ENCODE measurements at places on chromosomes 4 and X.

DNA sequence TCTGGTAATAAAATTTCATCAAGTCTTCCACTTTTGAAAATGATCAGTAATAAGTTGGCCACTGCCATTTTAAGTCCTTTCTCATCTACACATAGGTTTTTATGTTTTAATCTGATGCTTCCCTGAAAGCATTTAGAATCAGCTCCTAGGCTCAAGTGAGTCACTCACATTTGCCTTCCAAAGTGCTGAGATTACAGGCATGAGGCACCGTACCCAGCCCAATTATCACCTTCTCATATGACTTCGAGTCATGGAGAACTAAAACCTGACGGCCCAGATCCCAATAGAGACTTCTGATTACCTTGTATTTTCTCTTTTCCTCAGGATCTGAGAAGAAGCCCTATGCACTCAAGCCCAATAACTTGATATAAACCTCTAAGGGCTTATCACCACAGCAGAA lies 140.8 kb downstream of the OPHN1 start:
- DNase-seq, result no peak

- no peak for DNase-seq
Measured at GRCh38 chr4:173524218-173525117, 5.6 kb downstream of the HAND2 start.

DNA sequence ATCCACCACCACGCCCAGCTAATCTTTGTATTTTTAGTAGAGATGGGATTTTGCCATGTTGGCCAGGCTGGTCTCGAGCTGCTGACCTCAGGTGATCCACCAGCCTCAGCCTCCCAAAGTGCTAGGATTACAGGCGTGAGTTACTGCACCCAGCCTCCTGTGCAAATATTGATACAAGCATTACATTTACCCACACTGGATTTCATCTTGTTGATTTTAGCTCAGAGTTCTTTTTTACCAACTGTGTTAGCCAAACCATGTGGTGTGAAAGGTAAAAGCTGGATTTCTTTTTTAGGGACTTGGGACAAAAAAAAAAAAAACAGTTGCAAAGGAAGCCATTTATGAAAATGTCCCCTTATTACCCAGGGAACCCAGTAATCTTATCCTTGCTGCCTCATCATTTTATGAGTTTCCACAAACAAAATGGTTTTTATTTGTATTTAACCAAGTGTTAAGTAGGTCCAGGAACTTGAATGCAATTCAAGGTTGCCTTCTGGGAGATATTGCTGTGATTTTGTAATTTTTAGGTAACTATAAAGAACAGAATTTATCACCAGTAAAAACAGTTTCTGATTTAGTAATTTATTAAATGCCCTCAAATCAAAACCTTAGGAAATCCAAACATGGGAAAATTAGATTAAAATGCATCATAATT lies 202.5 kb downstream of the PALLD start:
- DNase-seq, result no peak

DNA sequence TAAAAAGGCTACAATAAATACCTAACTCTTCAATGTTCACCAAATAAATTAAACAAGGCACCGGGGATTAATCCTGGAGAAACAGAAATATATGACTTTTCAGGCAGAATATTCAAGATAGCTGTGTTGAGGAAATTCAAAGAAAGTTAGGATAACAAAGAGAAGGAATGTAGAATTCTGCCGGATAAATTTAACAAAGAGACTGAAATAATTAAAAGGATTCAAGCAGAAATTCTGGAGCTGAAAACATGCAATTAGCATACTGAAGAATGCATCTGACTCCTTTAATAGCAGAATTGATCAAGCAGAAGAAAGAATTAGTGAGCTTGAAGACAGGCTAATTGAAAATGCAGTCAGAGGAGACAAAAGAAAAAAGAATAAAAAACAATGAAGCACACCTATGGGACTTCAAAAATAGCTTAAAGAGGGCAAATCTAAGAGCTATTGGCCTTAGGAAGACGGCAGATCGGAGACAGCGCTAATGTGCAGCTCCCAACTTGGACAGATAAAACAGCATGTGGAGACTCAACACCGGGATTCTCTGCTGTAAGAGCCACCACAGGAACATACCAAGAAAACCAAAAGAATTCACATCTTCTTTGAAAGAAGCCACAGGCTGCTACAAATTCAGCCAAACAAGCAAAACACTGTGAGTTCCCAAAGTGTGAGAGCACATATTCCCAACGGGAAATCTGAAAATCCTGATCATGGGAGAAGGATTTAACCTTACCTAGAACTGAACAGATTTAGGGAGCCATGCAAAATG lies 1290.9 kb downstream of the PCDH18 start:
- no peak for DNase-seq

GRCh38 chrX:43949669-43950068 lies 23.5 kb downstream of the NDP start:
- no peak for DNase-seq

GRCh38 chr4:155822572-155822971 lies 43.5 kb downstream of the ASIC5 start:
- no peak for DNase-seq

DNA sequence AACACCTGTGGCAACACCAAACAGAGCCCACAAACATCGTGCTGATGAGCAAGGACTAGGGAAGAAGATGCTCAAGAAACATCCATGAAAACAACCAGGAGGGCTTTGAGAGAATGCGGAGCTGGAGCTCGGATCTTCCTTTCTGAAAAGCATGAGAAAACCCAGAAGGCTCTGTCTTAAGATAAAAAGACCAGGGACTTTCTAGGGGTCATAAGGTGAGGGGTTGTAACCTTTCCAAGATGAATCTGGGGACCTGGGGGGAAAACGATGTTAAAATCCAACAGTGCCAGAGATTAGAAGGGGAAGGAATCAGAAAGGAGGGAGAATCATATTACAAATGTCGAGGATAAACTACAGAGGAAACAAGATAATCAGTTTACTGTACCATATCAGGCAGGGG lies 10.1 kb downstream of the GK2 start:
- DNase-seq, result no peak

DNA sequence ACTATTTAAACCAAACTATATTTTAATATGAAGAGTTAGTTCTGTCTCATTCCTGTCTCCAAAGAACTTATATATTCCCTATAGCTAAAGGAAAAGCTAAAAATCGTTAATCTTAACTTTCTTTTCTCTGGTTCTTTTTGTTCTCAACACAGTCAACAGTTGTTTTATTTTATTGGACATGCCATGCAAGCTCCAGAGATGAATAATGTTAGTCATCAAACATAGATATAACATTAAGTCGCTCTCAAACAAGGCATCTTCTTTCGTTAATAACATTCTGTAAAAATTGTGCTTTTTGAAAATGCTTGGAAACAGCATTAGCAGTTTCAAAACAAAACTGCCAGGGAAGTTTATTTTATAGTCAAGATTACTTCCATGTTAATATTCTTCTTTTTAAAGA lies 117.9 kb upstream of the GPM6A start:
- no peak for DNase-seq

DNA sequence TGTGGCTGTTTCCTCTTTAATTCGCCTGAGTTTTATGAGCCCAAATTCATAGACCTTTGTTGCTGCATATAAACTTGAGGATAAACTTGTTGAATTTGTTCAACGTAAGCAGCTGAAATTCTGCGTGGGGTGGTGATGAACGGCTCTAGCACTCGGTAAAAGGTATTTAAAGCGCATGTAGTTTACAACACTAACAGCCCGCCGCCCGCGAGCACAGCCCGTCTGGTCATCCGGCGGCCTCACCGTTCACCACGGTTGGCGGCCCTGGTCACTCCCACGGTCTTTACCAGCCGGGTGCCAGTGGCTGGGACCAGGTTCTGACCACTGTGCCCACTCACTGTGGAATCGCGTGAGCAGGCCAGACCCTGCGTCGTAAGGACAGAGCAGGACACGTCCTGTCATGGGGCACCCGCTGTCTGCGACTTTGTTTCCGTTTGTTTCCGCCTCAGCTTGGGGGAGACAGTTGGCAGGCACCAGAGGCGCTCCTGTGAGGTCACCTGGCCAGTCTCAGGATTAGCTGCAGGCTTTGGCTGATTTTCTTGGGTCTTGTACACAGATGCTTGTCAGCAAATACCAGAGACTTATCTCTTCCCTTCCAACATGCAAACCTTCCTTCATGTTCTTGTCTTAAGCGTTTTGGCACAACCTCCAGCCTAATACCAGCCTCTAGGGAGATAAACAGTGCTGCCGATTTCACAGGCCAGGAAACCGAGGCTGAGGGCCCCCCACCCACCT lies 36.8 kb upstream of the SPON2 start:
- DNase-seq, result no peak

- no peak for DNase-seq
Measured at GRCh38 chrX:129823115-129823514, 20.6 kb downstream of the ZDHHC9 start.

DNA sequence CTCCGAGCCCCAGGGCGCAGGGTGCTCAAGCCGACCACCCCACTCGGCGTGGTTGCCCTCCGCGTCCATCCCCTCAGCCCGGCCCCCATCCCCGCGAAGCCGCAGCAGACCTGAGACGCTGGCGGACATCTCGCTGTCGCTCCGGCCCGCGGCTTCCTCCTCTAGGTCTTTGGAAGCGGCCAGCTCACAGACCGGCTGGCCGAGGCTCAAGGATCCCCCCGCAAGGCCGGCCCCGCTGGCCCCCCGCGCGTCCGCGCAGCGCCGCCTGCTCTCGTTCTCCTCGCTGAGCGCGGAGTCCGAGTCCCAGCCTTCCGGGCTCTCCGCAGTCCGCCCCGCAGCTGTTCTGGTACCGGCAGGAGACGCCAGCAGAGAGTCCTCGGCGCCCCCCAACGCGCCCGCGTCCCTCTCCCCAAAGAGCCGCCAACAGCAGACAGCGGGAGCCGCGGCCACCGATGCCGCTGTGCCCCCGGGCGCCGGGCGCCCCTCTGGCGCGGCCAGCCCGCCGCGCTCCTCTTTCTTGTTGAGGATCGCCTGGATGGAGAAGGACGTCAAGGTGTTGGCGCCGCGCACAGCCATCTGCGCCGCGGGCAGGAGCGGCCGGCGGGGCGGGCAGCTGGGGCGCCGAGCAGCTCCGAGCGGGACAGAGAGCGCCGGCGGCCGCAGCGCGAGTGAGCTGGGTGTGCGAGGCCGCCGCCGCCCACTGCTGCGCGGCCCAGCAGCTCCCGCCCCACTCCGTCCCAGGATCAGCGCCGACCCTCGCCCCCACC lies at the start of gene NKX3-2:
NKX3-2 (minus strand) TSS at position 670 of the 767 bp plus-strand sequence; CDS start at position 576, 94 bp downstream.
- no peak for DNase-seq

GRCh38 chr4:145870155-145871020 lies 68.2 kb downstream of the ZNF827 start:
- no peak for DNase-seq

- DNase-seq, result no peak
Measured at GRCh38 chr4:77434299-77435092, 171.1 kb upstream of the CXCL13 start.
